Stimulated activated CD4-positive, alpha-beta T cell treated with anti-CD3 and anti-CD28 coated beads, TNF-alpha, amount 100 ng/mL, for 4 hours (primary cell): ENCODE measurements at places on chromosomes 1 and 21.

DNA sequence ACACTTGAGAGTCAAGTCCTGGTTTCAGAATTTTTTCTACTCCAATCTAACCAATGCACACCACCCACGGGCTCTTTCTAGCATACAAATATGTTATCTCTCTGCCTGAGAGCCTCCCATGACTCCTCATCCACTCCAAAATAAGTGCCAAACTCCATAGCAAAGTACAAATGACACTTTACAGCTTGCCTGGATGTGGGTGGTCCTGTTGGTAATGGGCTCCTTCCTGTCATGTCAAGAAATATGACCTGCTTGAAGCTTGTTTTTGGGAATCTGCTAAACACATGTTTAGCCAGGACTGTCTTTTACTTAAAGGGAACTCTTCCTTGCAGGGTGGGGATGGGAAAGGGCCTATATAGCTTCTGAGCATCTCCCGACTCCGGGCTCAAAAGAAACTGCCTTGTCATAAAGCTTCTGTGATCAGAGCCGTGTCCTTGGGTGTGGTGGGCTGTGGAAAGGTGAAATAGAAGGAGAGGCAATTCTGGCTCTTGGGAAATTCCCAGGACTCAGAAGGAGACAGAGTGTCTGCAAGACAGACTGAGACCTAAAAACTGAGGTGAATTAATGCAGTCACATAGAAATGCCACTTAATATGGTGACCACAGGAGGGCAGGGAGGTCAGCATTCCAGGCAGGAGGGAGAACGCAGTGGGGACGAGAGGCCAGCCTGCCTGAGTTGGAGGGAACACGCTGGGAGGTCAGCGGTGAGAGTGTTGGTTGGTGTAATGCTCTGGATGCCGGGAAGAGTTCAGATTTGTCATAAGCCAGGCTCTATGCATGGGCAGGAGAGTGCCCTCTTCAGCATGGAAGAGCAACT, 6.1 kb upstream of the IGFN1 start:
- DNase-seq = no peak

DNA sequence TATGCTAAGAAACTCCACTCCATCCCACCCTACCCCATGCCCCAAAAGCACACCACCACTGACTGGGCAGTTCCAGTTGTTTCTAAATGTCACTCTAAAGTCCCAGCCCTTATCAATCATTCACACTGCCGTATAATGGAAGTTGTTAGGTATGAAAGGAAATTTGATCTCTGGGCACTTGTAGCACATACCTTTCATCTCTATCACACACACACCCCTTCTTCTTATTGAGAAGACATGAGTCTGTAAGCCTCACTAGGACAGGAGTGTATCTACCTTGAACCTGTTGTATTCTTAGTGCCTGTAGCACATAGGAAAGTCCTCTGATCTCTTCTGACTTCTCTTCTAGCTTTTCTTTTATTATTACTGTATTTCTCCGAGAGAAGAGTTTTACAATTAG, 22.3 kb upstream of the DHX9 start:
- no peak for DNase-seq

GRCh38 chr21:36966066-36966820, at the start of gene HLCS:
HLCS (minus strand) TSS chr21:36966669; CDS start chr21:36966638, 31 bp downstream.
- peak; percentile 46 for DNase-seq

GRCh38 chr1:107666493-107666892, 298.5 kb downstream of the VAV3 start:
- DNase-seq = no peak

DNA sequence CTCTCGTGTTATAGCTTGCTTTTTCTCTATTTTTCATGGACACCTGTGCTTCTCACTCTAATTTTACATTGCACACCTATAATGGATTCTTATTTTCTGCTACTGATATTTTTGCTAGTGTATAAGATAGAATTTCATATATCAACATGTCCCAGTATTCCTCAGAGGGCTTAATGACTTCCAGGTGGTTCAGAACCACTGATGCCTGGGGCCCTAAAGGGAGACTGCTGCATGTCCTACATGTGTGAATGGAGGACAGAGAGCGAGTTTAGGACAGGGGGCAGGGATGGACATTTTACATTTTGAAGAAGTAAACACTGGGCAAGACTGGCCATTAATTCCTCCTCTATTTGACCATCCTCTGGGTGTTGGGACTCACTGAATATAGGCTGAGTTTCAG, 100.6 kb downstream of the DISC1 start:
- DNase-seq = no peak

GRCh38 chr21:24870633-24871032, 736.6 kb downstream of the MRPL39 start:
- DNase-seq = no peak

DNA sequence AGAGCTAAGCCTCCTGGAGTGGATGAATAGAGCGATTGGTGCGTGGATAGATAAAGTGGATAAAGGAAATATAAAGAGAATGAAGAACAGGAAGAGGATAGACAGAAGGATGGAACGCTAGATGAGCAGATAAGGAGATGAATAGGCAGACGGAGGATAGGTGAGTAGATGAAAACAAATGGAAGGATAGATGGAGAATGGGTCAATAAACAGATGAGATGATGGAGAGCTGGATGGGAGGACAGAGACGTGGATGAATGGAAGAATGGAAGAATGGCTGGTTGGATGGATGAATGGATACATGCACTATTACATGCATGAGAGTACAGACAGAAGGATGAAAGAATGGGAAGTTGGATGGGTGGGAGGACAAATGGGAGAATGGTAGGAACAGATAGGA, 35.2 kb upstream of the EDN2 start:
- no peak for DNase-seq

DNA sequence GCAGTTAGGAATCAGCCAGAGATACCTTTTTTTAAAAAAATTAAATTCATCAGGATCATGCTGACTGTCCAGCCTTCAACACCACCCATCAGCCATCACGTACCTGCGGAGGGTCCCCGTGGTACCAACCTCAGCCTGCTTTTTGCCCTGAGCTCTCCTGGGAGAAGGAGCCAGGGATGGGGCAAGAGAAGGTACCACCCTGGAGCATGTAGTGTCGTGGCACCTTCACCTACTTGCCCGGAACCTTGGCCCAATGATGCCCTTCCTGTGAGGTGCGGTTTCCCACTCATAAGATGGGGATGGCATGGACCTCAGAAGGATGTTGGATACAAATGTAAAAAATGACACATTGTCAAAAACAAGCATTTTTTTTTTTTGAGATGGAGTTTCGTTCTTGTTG, 88.4 kb upstream of the C1orf174 start:
- no peak for DNase-seq

- no peak for DNase-seq
These were observed 5.3 kb upstream of the TFF2 start for GRCh38 chr21:42356046-42356445.

- no peak for DNase-seq
These were observed 72.5 kb upstream of the SMYD2 start for GRCh38 chr1:214208460-214208859.

DNA sequence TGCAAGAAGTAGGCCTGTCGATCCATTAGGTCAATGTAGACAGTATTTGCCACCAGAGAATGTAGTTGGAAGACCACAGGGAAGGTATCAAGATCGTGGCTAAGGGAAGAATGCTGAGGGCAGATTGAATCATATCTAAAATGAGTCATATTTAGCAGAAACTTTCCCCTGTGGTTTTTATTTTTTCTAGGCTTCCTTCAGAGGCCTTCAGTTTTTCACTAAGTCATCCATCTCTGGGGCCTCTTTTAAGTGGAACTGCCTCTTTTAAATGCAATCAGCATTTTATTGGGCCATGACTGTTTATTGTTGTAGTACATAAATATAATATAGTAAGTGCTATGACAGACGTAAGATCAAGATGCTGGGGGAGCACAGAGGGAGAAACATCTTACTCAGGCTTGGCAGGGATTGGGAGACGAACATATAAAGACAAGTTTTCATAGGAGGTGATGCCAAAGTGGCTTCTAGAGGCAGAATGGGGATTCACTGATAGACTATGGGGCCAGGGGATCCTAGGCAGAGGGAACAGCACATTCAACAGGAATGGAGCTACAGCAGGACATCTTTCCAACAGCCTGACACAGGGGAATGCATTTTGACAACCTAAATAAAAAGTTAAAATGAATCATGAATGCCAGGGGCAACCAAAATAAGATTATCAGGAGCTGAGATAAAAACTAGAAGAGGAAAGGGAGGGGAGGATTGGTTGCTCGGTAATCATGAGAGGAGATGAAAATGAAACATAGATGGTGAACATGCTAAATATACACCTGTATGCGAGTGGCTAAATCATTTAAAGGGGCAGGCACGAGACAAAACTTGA, 20.1 kb downstream of the UBE2U start:
- DNase-seq = no peak

DNA sequence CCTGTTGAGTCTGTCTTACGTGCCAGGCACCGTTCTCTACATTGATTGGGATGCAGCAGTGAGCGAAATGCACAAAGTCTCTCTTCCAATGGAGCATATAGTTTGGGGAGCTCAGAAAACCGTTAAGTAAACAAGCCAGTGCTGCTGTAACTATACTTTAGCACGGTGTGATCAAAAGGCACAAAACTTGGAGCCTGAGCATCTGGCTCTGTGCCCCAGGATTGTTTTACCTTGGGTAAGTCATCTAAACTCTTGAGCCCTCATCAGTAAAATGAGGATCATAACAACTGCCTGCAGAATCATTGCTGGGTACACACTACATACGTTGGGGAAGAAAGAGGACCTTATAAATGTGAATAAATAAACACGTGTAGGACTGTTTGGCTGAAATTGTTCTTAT, 1.8 kb downstream of the HHIPL2 start:
- no peak for DNase-seq

- no peak for DNase-seq
These were observed 32.1 kb upstream of the LRIG2 start for GRCh38 chr1:113040718-113041412.

DNA sequence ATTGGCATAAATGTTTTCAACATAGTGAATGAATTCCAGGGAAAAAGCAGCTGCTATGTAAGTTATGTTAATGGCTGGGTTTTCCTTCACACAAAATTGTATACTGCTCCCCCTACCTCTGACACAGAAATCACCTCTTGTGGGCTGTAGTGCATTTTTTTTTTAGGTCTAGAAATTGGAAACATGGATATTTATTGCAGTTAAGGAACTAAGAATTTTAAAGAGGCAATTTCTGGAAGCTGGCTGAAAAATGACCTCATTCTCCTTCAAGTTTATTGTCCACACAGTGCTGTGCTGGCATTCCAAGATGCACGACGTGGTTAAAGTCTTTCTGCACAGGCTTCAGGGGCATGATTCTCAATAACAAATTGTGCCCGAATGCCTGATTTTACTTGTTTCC, 1424.2 kb downstream of the MRPL39 start:
- DNase-seq = no peak

DNA sequence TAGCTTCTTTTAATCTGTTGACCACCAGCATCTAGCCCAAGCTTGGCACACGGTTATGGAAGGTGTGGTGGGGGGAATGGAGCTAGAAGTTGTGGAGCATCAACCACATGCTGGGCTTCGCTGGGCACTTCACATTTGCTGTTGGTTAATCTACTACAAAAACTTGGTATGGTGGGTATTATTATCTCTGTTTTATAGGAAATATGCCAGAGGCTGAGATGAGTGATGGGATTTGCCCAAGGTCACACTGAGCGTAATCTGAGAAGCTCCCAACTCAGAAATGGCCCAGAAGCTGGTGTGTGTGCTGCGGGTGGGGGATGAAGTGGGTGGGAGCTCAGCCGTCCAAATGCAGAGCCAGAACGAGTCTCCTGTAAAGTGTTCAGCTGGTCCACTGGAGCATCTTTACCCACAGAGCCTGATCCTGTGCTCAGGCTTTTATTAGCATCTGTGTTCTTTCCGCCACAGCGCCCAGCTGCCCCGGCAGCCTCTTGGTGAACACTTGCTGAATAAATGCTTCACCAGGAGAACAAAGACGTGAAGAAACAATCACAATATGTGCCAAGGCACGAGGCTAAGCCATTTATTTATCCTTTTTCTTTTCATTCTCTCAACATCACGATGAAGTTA, 98.6 kb upstream of the JUN start:
- DNase-seq = no peak

DNA sequence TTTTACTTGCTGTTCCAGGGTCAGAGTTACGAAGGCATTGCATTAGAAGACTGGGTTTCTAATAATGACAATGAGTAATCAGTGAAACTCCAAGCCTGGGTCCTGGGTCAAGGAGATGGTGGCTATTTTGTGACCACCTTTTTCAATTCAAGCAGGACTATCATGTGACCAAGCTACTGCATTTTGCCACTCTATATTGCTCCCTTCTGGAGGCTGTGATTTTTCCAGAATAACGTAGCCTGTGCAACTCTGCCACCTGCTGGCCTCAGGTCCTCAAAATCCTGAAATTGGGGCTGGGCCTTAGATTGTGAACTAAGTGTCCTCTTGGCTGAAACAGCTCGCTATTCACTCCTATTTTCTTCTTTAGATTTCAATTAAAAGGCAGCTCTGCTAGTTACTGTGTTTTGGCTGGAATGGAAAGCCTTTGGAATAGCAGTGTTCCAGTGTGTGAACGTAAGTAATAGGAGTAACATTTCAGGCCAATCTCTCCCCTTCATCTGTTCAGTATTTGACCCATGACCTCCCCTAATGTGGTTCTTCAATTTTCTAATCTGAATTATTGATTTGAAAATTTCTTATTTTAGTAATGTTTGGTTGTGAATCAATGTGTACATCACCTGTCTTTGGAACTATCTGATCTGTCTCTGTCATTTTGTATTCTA, 52.9 kb upstream of the CD46 start:
- no peak for DNase-seq
